ENCODE measurements at places on chromosomes 12 and 14.

DNA sequence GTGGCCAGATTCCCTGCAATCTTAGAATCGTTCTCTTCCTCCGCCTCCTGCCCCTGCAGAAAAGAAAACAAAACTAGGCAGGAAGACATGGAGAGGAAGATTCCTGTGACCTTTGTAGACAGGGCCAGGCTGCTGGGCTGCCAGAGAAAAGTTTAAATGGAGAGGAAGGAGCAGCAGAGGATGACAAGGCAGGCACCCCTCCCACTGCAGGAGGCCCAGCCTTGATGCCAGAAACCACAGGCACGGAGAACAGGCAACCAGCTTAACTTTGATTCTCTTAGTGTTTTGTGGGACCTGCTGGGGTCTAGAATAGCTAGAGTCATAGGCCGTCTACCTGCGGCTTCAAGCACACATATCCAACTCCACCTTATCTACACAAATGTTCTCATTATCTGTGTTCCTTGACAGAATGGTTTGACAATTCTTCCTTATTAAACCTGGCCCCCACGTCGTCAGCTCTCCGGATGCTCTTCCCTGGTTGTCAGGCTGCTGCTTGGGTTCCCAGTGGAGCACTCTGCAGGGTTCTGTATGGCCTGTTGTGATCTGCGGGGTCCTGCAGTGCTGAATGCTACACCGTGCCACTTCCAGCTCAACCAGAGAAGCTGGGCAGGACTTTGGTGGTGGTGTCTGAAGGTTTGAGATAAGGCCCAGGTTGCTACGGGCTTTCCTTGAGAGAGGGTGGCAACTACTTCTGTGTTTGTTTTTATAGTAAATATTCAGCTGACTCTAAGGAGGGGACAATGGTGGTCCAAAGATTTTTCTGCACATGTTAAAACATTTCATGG is 609.5 kb downstream of the AACS start:
- no peak for DNase-seq

GRCh38 chr12:92674500-92674899 is 28.3 kb upstream of the PLEKHG7 start:
- DNase-seq, result no peak

DNA sequence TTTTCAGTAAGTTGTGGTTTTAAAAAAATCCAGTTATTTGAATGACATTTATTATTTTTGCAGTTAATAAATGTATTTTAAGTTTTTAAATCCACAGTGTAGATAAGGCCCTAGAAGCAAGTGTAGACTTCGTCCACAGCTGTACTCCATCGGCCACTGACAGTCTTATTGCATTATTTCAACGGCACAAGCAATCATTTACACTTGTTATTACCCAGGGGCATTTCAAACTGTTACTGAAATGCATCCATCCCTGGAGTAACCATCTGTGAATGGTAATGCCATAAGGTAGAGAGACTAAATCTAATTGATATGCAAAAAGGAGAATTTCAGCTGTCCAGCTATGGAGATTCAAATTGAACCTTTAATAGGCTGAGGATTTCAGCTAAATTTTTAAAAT is 48.4 kb downstream of the BICD1 start:
- DNase-seq, result no peak

DNA sequence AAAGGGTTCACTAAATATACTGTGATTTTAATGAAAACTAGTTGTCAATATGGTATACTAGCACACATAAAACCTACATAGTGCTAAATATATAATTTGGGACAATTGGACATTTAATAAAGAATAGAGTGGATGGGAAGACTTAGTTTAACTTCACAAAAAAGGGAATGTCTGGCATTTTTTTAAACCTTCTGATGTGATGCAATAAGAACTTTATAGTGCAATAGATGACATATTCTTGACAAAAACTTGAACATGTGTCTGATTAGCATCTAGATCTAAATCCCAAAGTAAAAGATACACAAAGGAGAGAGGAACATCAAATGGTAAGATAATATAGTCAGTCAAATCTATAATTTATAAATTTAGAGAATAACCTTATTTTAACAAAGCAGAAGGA is 488.3 kb upstream of the SYT1 start:
- no peak for DNase-seq

GRCh38 chr12:120628919-120629318 is 11.5 kb upstream of the CABP1 start:
- no peak for DNase-seq

- no peak for DNase-seq
These were observed 90.1 kb downstream of the STXBP6 start for GRCh38 chr14:24959791-24960331.

- no peak for DNase-seq
These were observed 640 bp downstream of the ARMH4 start for GRCh38 chr14:58151133-58152013.

GRCh38 chr12:26058818-26059217 is 66.0 kb downstream of the BHLHE41 start:
- no peak for DNase-seq

- DNase-seq, result no peak
These were observed 210.9 kb downstream of the MED13L start for GRCh38 chr12:116066381-116067230.
